Right lobe of liver (tissue), 6 donors: ENCODE measurements at places on chromosomes 2 and 18.

GRCh38 chr2:223928113-223929006 is 16.8 kb downstream of the WDFY1 start:
- DNase-seq, result no peak

- no peak for DNase-seq
Observed at GRCh38 chr18:25329783-25330182, 22.2 kb downstream of the ZNF521 start.

- no peak for DNase-seq
Observed at GRCh38 chr2:1584051-1584531, 160.2 kb downstream of the PXDN start.

- DNase-seq, result no peak
Observed at GRCh38 chr2:64142741-64143168, 1.5 kb downstream of the PELI1 start.

DNA sequence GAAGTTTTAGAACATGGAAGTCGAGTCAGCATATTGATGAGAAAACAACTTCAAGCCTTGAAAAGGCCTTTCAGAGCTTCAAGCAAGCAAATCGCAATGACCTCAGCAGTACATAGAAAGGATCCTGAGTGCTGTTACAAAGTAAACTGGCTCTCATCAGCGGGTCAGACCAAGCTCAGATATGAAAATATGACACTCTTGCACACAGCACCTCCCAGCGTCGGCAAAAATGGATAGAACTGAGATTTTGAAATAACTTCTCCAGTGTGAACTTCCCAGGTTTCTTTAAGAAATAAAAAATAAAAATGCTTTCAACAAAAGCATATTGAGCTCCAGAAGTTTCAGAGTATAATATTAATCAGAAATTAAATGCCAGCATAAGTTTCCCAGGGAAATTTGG is 296.9 kb downstream of the FBXO15 start:
- no peak for DNase-seq

- DNase-seq, result no peak
Observed at GRCh38 chr2:1821530-1821929, 77.2 kb upstream of the PXDN start.

GRCh38 chr18:11276678-11277077 is 127.3 kb upstream of the PIEZO2 start:
- no peak for DNase-seq

GRCh38 chr2:174121612-174122011 is 126.7 kb downstream of the OLA1 start:
- DNase-seq, result no peak

DNA sequence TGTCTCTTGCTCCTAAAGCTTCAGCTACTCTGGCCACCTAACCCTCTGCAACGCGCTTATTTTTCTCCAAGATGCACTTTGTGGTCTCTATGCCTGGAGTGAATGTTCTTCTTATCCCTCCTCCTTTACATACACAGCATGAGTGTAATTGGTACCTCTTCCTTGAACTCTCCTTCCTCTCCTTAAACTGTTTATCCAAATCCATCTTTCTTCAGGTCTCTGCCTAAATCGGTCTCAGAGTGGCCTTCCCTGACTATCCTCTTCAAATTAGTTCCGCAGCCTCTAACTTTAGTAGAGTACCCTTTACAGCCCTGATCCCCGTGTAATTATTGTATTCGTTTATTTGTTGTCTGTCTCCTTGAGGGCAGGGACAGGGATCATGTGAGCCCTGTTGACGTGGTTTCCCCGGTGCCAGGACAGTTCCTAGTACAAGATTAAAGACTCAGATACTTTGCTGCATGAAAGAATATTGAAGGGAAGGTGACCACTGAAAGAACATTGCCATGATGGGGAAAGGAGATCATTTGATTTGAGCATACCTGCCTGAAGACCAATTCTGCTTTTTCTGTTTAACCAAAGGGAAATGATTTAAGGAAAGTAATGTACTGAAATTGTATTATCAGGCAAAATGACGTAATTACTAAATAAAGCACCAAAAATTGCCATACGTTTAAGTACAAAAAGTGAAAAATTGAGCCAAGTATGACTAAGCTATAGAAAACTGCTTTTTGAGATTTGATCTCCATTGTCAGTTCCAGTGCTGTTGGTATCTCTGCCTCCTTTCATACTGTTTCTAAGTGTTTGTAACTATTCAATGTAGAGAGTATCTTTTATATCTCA is 1.2 kb downstream of the CNOT9 start:
- no peak for DNase-seq

GRCh38 chr2:129483366-129483765 is 496.1 kb upstream of the RAB6C start:
- no peak for DNase-seq

DNA sequence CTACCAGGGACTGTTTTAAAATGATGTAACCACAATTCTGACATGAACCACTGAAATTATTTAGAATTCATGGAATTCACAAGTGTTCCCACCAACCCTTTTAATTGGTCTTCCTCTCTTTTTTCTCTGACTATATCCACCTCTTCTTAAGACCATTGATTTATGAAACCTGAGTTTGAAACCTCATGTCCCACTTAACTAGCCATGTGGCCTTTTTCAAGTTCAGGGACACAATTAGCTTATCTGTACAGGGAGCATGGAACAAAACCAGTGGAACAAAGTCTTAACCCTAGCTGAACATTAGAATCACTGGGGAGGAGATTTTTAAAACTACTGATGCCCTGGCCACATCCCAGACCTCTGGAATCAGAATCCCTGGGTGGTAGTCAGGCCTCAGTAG is 41.6 kb upstream of the TMEM163 start:
- no peak for DNase-seq

DNA sequence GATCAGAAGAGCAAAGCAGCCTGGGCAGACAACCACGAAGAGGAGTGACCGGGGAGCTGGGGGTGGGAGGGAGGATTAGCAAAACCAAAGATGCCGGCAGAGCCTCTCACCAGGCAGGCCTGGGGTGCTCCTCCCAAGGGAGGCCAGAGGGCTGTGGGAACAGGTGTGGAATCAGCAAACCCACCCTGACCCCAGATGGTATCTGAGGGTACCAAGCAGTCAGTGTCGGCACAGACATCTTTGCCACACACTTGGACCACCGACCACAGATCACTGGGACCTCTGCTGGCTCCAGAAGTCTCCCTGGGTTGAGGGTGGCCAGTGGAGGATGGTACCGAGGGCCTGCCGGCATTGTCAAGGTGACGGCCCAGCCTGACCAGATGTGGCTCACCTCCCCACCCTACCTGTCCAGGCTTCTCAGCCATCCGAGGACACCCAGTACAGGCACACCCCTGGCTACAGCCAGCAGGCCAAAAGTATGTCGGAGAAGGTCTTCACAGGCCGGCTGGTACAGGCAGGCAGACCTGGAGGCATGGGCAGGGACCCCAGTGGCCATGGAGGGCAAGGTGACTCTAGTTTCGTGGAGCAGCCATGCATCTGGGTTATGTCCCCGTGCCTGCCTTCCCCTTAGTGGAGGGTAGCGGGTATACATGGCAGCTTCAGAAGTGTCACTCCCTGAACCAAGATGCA is 82.1 kb downstream of the UXS1 start:
- no peak for DNase-seq

DNA sequence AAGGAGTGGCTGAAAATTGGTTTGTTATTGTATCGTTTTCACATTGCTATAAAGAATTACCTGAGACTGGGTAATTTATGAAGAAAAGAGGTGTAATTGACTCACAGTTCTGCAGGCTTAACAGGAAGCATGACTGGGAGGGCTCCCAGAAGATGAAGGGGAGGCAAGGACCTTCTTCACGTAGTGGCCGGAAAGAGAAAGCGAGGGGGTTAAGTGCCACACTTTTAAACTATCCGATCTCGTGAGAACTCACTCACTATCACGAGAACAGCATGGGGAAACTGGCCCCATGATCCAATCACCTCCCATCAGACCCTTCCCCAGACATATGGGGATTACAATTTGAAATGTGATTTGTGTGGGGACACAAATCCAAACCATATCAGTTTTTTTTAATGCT is 81.6 kb downstream of the FBXO15 start:
- no peak for DNase-seq

GRCh38 chr18:24797981-24798380 is 337.5 kb downstream of the HRH4 start:
- no peak for DNase-seq

DNA sequence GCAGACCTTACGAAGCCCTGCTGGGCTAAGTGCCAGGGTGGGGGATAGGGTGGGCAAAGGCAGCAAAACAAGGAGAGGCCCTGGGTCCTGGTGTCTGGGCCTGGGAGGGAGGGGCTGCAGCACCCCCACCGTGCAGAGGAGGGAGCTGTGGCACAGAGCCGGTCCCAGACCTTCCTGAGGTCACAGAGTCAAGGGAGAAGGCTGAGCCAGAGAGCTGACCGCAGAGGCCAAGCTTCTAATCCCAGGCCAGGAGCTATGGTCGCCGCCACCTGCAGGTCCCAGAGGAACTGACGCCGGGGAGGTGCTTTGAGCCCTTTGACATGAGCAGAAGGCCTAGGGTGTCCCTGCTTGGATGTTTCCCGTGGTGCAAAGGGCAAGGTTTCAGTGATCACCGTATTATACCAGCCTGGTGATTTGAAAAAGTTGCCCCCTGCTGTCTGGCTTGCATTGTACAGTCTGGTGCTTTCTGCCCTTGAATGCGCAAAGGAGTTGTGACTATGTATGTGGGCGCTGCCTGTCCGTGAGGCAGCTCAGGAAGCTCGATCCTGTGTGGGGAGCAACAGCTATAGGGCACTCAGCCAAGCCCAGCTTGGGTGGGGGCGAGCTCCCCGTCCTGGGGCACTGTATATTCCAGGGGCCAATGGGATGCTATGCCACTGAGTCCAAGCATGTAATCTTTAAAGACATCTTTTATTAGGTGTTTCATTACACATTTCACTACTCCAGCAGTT is 44.3 kb downstream of the EDAR start:
- DNase-seq, result no peak

GRCh38 chr18:46343931-46344372 is 239.8 kb downstream of the HAUS1 start:
- peak; percentile 44 for DNase-seq

- DNase-seq, result no peak
Observed at GRCh38 chr18:66599190-66599589, 4.7 kb downstream of the CDH19 start.

- DNase-seq, result no peak
Observed at GRCh38 chr18:13006531-13007247, 15.5 kb downstream of the CEP192 start.

DNA sequence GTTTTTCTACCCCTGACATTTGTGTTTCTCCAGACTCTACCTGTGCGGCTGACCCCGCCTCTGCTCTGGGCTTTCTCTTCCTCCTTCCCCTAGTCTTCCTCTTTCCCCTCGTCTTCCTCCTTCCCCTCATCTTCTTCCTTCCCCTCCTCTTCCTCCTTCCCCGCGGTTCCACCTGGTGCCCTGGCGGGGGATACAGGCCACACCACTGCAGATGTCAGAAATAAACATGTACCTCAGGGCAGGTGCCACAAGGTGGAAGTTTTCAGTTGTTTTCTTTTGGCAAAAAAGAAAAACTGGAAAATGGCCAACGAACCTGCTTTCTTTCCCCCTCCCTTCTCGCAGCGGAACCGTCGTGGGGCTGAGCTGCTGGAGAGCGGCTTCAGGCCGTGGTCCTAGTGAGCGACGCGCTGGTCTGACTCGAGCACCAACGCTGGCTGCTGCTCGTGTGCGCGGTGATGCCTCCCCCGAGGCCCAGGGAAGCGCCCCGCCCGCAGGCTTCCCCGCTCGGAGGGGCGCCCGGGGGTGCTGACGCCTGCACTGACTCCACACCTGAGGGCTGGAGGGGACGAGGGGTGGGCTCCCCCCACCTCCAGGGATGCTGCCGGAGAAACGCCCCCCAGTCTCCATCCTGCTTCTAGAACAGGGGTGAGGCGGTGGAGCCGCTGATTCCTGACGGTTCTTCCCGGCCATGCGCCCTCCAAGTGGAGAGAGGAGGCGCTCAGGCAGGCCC is 83.7 kb upstream of the ZNF516 start:
- DNase-seq, result no peak

- DNase-seq, result no peak
Observed at GRCh38 chr18:13547347-13547746, 179.0 kb downstream of the FAM210A start.

DNA sequence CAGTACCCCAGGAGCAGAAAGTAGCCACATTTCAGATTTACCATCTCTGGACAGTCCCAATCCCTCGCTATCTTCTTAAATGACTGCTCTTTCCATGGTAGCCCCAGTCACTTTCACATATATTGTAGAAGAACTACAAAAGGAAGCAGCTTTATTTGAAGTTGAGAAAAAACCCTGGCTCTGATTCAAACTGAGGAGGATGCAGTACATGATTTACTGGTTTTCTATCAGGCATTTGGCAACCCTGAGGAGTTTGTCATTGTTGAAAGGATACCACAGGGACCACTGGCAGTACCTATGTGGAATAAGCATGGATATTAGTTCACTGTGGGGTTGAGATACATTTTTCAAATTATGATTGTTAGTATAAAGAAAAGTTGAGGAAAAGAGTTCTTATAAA is 640.9 kb upstream of the SETBP1 start:
- DNase-seq, result no peak

- DNase-seq, result no peak
Observed at GRCh38 chr18:5417342-5417741, 121.8 kb upstream of the ZBTB14 start.

GRCh38 chr2:96374211-96374951 is 38.8 kb downstream of the NCAPH start:
- no peak for DNase-seq

DNA sequence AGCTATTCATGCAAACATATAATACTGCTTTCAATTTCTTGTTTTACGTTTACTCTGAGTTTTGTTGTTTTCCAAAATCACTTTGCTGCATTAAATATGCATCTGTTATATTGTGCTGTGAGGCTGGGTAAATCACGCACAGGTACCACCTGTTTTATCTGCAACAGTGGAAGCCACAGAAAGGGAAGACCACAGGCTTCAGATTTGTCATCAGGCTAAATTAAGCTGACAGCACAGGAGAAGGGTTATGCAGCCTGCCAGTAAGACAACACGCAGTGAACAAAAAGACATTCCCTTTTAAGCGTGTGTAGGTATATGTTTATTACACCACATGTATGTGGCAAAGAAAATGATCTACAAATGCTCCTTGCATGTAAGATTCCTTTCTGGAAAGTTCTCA is 38.2 kb downstream of the ZNF516 start:
- DNase-seq, result no peak

DNA sequence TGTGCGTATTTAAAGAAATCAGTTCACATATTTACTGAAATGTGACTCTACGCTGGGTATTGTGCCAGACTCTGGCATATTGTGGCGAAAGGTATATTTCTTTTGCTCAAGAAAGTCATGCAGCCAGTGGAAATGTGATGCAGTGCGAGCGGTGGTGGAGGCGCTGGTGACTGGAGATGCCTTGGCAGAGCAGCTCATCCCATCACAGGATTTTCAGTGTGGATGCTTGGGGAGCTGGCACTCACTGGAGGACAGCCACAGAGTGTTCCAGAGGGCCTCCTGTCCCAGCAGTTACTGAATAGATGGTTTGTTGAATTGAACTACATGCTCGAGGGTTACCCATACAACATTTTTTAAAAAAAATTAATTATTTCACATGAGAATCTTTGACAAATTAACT is 117.6 kb downstream of the ZNF407 start:
- DNase-seq, result no peak

GRCh38 chr2:234091432-234091879 is 41.0 kb downstream of the SPP2 start:
- DNase-seq, result peak; percentile 55
